ENCODE measurements at places on chromosomes 3 and 15.
A peak's percentile ranks its signal among the peaks of the same experiment; 100 is the strongest.

GRCh38 chr3:36957063-36957462 lies 12.2 kb upstream of the TRANK1 start:
- no peak for DNase-seq

GRCh38 chr3:28916713-28917499 lies 364.0 kb upstream of the RBMS3 start:
- peak; percentile 54 for DNase-seq

DNA sequence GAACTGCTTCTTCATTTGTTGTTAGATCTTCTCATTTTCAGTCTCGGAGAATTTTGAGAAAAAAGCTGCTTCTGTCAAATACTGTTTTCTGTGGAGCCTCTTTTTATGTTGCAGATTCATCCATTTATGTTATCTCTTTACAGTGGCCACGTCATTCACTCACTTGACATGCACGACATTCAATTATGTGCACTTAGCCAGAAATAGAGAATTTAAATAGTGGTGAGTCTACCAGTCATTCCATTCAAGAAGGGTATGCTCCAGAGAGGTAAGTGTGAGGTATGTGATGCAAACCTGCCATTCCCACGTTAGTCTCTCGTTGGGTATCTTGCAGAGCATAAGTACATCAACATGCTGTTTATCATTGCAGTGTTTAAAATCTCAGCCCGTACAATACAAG lies 9.8 kb downstream of the ARPP19 start:
- DNase-seq: no peak

DNA sequence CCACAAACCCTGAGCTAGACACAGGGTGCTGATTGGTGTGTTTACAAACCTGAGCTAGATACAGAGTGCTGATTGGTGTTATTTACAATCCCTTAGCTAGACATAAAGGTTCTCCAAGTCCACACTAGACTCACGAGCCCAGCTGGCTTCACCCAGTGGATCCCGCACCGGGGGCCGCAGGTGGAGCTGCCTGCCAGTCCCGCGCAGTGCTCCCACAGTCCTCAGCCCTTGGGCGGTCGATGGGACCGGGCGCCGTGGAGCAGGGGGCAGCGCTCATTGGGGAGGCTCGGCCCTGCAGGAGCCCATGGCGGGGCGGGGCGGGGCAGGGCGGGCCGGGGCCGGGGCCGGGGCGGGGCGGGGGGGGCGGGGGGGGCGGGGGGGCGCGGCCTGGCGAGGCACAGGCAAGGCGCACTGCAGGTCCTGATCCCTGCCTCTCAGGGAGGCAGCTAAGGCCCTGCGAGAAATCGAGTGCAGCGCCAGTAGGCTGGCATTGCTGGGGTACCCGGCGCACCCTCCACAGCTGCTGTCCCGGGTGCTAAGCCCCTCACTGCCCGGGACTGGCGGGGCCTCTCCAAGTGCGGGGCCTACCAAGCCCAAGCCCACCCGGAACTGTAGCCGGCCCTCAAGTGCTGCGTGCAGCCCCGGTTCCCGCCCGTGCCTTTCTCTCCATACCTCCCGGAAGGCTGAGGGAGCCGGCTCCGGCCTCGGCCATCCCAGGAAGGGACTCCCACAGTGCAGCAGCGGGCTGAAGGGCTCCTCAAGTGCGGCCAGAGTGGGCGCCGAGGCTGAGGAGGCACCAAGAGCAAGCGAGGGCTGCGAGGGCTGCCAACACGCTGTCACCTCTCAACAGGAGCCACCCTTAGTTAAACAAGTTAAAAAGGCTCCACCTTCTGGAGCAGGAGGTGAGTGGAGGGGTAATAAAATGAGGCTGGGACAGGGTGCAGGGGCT lies 9.8 kb upstream of the TMEM40 start:
- no peak for DNase-seq

- DNase-seq: no peak
These were observed 244.4 kb downstream of the OPA1 start for GRCh38 chr3:193837347-193837827.

DNA sequence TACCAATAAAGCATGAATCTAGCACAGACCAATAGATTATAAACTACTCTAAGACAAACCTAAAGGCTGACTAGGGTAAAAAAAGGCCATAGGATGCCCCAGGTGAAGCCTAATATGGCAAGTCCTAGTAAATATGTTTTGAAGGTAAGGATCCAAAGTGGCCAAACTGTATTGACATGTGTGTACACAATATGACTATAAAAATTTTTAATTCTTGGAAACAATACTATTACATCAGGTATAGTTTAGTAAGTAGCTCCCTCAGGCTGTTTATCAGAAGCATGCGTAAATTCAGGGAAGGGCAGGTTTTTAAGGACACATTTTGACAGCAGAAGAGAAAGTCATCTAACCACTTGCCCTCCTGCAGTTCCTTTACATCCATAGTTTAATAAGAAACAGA lies 18.8 kb downstream of the GNB4 start:
- no peak for DNase-seq

DNA sequence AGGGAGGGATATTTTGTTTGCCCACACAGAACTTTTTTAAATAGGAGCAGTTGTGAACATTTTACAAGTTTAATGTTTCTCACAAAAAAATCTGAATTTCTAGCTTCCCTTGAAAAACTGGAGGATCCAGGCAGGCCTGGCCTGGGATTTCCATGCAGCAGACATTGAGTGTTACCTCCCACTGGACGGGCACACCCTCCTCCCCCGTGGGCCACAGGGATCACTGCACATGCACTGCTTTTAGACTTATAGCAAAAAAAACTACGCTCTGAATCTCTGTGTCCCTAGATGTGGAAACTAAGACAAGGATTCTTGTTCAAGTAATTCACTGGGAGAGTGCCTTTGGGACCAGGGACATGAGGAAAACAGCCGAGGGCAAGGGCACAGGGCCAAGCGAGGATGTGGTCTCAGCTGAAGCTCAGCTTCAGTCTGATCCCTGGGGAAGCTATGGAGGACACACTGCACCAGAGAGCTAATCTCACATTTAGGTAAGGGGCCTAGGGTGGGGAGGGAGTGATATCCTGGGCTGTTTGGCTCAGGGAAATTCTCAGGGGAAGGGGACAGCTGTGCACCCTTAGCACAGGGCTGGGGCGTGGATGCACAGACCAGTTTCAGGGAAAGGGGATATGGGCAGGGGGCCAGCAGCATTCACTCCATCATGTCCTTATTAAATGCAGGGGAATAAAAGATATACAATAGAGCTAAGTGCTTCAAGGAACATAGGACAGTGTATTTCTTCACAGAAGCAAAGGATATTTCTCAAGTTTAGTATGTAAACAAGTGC lies 46.0 kb downstream of the FSIP1 start:
- no peak for DNase-seq

GRCh38 chr15:79562403-79562815 lies 130.3 kb downstream of the MINAR1 start:
- no peak for DNase-seq

DNA sequence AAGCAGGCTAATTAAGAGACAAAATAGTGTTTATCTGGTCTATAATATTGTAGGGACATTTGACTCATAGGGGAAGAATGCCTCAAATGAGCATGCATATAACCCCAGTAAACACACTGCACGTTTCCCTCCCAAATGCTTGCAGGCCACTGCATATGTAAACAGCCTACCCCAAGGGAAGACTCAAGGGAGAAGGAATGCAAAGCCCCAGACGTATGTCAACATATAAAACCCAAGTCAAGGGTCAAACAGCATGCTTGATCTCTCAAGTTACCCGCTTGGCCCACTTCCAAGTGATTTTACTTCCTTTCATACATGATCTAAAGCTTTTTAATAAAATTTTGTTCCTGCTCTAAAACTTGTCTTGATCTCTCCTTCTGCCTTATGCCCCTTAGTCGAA lies 1090.0 kb downstream of the OTOL1 start:
- DNase-seq: no peak

GRCh38 chr3:190734490-190734889 lies 128.0 kb downstream of the GMNC start:
- no peak for DNase-seq

GRCh38 chr15:60070838-60071493 lies 66.9 kb downstream of the FOXB1 start:
- no peak for DNase-seq

DNA sequence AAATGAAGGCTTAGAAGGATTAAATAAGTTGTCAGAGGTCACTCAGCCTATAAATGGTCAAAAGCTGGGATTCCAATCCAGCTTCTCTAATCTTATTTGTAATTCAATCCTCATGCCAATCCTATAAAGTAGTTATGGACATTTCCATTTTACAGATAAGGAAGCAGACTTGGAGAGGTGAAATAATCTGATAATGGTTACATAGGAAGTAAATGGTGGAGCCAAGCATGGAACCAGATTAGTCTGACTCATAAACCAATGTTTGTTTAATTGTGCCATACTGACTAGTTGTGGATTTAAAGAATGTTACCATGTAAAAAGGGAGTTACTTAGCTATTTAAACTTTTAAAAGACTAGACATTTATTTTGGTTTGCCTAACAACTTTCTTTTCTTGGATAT lies 59.7 kb downstream of the KCNAB1 start:
- DNase-seq: no peak

DNA sequence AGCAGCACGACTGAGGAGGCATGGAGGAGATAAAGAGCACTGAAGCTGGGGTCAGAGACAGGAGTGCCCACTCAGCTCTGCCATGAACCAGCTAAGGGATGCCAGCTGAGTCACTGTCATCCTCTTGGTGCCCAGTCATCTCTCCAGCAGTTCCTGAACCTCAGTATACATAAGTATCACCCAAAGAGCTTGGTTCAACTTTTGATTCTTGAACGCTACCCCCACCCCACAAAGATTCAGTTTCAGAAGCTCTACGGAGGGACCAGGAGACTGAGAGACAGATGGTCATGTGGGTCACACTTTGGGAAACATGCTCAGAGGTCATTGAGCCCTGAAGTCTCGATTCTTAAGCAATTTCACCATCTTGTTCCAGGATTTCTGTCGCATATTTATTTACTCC lies 108.4 kb downstream of the ALDH1A2 start:
- no peak for DNase-seq

Data from activated CD8-positive, alpha-beta memory T cell treated with anti-CD3 and anti-CD28 coated beads, Interleukin-2, amount 10 ng/mL, durations not matched to agents 7 days and 5 days (primary cell).